Tibial artery (tissue), 4 donors: ENCODE measurements at places on chromosomes 2 and 18.
A peak's percentile ranks its signal among the peaks of the same experiment; 100 is the strongest.

GRCh38 chr18:60295674-60296073, 76.9 kb downstream of the MC4R start:
- no peak for DNase-seq

- DNase-seq, result no peak
These were observed 445.7 kb upstream of the TRIB2 start for GRCh38 chr2:12270876-12271588.

DNA sequence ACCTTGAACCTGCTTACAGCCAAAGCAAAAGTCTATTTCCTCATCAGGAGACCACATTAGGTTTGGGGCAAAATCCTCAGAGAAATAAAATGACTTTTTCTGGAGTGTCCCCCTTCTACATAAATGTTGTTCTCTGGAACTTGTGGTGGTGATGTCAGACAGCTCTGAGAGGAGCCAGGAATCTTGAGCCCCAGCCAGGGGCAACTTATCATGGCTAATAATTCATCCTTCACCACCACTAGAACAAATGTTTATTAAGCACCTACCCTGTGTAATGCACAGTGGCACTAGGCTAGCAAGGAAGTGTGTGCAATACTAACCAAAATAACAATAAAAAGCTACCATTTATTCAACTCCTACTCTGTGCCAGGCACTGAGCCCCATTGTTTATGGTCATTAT, 9.0 kb upstream of the BMP10 start:
- DNase-seq, result no peak

- DNase-seq, result peak; percentile 21
These were observed 79.8 kb downstream of the ASB1 start for GRCh38 chr2:238506371-238507068.

- peak; percentile 83 for DNase-seq
These were observed at the start of gene GNAL for GRCh38 chr18:11688972-11689668. Gene GNAL, plus strand, starts transcription at chr18:11689264. Its CDS starts 300 bp downstream, at chr18:11689564.

GRCh38 chr18:21111346-21112139, at the start of gene ROCK1:
Gene ROCK1, minus strand, starts transcription at chr18:21111813. Its CDS starts 903 bp downstream, at chr18:21110910.
- peak; percentile 99 for DNase-seq

DNA sequence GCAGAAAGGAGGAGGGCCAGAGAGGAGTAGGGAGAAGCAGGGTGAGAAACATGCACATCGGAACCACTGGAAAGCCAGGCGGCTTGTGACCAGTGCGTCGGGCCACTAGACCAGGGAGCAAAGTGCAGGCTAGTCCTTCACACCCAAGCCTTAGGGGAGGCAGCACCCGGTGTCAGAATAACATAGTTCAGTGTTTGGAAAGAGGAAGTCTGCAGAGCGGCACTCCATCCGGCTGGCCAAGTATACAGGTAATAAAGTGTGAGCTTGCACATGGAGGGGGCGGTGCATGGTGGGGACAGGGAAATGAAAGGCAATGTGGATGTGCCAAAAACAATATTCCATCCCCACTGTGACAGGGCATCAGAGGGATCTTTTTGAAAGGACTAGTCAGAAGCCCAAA, 69.7 kb downstream of the ZNF521 start:
- no peak for DNase-seq

DNA sequence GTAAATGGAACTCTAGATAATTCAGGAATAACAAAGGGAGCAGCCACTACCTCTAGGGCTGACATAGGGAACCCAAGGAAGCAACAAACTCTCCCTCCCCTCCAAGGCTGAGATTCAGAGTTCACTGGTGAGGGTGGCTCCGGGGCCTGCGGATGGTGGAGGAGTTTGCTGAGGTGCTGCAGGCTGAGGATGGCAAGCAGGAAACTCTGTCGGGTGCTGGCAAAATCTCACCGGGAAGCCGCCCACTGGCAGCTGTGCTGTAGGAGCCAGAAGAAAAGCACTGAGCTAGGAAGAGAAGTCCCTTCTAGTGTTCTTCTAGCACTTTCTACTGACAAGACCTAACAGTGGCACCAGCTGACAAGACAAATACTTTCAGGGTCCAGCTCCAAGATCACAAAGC, 12.5 kb upstream of the HAAO start:
- no peak for DNase-seq

GRCh38 chr18:34718610-34719009, 8.5 kb downstream of the DTNA start:
- DNase-seq, result no peak

DNA sequence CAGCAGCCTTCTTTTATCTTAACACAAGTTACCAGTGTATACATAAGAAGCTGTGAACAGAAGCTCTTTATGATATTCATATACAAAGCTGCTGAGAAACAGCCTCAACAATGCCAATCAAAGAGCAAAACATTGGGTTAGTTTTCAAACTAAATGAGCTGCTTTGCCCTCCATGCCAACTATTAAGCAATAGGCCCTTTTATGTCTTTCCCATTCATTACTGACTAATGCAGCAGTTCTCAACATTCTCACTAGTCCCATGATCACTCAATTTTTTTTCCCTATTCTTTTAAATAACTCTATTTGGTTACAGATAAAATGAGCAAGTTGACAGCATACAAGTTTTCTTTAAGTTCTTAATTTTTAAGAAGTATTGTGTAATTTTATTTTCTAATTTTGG, 57.9 kb upstream of the FRZB start:
- no peak for DNase-seq

- DNase-seq, result no peak
These were observed 90.3 kb upstream of the SESTD1 start for GRCh38 chr2:179354739-179355537.

DNA sequence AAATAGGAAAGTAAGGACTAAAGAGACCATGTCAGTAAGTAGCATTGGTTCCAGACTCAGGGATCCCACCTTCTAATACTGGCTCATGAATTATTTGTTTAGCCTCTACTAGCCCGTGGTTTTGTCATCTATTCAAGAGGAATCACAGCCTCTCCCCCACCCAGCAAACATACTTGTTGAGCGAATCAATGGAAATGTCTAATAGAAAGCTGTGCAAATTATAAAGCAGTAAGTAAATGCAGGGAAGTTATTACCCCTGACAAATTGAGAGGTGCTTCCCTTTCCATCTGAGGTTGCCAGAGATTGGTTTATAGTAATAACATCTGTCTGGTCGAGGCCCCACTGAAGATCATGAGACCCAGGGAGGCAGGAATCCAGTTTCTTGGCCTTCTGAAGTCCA, 219.3 kb upstream of the OSR1 start:
- no peak for DNase-seq

GRCh38 chr2:215498431-215498830, 62.6 kb upstream of the FN1 start:
- DNase-seq, result no peak

DNA sequence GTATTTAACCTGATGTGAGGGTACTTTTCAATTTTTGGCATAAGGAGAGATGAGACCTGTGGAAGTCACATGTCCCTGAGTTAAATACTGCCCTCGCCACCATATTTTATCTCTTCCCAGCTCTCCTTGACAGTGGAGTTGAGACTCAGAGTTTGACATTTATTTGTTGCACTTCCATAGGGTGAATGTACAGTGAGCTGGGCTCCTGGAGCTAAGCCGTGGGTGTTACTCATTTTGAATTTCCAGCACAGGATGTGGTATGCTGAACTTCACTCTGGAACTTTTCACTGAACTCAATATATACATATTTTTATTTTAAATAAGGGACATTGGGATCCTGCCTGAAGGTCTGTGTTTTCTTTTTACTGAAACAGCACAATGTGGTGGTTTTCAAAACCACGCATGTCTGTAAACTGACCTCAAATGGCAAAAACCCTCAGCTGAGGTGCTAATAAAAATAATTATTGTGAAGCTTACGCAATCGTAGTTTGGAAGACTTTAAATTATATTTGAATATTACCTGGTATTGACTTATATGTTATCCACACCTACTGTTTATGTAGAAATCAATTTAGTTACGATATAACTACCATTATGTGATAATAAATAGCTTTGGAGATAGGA, 12.1 kb downstream of the RNF144A start:
- DNase-seq, result no peak

DNA sequence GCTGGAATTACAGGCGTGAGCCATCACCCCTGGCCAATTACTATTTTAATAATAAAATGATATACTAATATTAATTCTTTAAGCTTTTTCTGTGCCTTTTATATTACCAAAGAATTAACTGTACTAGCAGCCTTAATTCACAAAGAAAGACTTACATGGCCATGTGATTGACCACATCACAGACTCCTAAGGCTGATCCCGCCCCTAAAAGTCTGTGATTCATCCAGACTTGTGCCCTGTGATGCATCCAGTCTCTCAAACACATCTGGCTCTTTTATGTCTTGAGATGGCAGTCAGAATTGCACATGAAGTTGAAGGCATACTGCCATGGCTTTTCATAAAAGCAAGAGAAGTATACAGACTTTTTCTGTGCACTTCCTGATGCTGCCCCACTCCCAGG, 91.7 kb downstream of the DTNA start:
- no peak for DNase-seq

GRCh38 chr2:79620679-79621078, 107.8 kb downstream of the CTNNA2 start:
- no peak for DNase-seq

- DNase-seq, result no peak
These were observed 21.7 kb upstream of the BAZ2B start for GRCh38 chr2:159637988-159638501.

- DNase-seq, result no peak
These were observed 136.2 kb upstream of the MGAT5 start for GRCh38 chr2:134117676-134118075.

DNA sequence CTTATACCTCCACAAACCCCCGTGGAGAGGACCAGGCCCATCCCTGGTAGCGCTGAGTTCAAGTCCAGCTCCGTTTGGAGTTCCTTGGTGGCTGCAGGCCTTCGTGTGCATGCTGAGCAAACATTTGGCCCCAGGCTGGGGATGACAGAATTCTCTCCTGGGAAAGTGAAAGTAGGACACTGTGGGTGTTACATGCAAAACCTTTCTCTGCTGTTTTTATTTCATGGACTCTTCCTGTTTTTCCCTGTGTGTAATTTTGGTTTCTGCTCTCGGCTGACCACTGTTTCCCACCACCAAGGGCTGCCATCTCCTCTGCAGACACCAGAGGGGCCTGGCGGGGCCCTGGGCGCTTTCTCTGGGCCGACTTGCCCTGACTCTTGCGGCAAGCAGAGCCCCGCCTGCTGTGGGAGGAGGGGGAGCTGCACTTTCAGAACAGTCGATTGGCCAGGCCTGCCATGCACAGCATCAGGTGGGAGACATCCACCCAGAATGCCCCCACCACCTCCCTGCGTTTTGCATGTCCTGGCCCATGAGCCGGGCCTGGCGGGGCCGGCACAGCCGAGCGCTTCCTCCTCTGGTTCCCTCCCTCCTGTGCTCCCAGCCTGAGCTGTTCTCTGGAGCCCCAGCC, 102.4 kb downstream of the CABLES1 start:
- DNase-seq, result peak; percentile 71

DNA sequence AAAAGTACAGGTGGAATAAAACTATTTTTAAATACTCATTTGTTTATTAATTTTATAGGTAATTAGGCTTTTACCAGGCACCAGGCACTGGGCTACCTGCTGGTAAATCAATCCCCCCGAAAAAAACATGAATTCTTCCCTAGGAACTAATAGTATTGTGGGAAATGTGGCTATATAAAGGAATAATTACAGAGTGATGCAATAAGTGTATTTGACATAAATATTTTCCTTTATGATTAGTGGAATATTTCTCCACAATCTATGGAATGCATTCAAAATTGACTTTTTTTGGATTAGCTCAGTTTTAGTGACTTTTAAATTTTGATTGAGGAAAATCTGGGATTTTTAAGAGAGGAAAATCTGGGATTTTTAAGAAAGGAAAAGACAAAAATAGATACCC, 109.7 kb upstream of the BZW1 start:
- DNase-seq, result no peak

DNA sequence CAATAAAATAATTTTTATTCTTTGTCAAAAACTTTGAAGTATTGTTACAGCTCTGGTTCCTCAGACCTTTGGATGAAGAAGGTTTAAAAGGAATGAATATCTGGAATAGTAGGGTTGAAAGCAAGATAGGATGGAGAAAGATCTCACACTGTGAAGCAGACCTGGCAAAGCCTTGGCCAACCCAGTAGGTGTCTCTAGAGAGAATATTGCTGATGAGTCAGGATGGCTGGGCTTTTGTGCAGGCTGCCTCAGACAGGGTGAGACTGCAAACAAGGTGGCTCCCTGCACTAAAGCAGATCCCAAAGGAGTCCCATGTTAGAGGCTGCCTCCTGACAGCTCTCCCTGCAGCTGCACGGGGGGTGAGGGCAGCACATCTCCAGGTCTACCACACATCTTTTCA, 226.0 kb upstream of the ITGA4 start:
- no peak for DNase-seq

DNA sequence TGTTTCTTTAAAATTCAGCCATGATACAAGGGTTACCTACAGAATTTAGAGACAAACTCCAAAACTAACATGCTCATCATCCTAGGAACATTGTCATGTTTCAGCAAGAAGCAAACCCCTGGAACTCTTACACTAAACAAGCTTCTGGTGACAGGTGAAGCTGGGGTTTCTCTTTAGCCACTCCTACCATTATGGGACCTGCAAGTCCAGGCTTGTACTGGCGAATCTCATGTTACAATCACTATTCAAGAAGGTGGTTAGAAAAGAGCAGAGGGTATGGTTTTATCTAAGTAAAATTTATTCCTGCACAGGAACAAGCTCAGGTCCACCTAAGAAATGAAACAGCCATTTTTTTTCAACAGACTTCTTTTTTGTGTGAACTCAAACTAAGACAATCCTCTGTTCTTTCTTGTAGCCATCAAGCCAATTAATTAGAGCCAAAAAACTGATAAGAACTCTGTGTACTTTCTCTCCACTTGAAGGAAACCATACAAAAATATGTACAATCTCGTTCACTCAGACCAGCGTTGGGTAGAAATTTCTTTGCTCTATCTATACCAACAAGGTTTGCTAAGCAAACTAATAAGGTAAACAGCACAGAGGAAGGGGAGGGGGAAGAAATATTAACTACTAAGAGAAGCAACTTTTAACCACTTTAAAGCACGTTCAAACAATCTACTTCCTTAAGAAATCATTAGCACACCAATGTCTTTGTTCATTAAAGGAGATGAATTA, 63.3 kb upstream of the NEDD4L start:
- no peak for DNase-seq

DNA sequence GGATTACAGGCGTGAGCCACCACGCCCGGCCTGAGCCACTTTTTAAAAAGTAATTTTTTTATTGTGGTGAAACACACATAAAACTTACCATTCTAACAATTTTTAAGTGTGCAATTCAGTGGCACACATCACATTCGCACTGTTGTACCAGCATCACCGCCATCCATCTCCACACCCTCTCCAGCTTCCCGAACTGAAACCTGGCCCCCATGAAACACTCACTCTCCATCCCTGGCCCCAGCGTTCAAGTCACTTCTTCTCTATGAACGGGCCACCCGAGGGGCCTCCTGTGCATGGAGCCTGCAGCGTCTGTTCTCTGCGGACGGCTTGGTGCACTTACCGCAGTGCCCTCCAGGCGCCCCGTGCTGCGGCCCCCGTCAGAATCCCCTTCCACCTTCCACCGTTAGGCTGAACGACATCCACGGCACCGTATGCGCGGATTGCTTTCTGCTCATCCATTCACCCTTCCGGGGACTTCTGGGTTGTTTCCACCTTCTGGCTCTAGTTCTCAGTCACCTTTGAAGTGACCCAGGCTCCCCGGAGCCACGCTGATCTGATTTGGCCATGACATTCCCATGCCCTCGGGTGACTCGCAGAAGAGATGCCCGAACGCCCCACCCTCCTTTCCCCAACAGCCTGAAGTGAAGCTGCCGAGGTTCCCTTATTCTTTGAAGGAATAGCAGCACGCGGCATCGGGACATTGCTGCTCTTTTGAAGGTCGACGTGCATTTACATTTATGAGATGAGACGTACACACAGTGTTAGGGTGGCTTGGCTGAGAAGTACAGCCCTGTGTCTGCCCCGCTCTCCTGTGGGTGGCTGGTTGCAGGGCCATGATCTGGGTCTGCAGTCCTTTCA, 134.4 kb downstream of the MBP start:
- DNase-seq, result no peak
